AG04450 (cell line): ENCODE measurements at places on chromosomes 11 and 22.

GRCh38 chr11:101474666-101475065, 109.1 kb downstream of the TRPC6 start:
- no peak for DNase-seq

DNA sequence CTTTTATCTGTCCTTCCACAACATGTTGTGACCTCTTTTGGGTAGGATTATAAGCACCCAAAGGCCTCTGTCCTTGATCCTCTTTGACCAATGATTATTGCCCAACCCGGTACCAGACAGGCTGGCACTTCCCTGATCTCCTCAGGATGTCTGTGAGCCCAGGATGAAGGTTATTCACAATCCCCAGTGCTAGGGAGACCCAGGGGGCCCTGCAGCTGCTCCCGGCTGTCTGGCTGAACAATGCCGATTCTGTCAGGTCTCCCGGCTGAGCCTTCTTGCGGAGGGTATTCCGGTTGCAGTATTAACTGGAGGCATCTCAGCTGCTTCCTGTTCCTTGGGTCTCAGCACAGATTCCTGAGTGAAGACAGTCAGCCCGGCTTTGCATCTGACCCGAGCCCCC, 71.2 kb upstream of the CDON start:
- DNase-seq = no peak

- DNase-seq = no peak
Observed at GRCh38 chr11:65078151-65078550, 5.7 kb downstream of the CDCA5 start.

- DNase-seq = no peak
Observed at GRCh38 chr11:110373051-110373702, 56.6 kb upstream of the FDX1 start.

DNA sequence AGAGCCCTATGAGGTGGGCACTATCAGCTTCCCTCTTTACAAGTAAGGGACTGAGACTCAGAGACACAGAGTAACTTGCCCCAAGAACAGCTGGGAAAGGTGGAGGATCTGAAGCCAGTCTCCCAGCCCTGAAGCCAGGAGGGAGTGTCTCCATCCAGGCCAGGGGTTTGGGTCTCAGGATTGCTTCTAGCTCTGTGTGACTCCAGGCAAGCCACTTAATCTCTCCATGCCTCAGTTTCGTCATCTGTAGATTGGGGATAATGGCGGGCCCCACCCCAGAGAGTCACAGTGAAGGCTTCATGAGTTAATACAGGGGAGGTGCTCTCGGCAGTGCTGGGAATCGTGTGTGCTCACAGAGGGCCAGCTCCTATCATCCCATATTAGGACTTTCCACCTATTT, 10.5 kb downstream of the MAP4K2 start:
- no peak for DNase-seq

DNA sequence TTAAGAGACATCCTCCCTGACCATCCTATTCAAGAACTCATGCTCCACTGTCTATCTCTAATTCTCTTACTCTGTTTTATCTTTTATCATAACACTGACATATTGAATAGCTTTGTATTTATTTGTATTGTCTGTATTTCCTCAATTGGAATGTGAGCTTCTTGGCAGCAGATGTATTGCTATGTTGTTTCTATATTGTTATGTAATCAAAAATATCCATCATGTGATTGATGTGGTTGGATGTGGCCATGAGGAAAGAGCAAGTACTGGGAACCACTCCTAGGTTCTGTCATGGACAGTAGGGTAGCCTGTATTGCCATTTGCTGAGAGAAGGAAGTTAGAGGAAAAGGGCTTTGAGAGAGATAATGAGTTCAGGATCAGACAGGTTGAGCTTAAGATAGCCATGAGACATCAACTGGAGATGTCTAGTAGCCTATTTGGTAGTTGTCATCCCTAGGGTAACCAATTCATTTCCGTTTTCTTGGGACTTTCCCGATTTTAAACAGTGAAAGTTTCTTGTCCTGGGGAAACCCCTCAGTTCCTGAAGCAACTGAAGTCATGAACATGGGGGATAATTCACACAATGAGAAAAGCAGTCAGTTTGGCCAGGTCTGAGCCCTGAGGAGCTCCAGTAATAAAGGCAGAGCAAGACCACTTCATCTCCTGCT, 404.5 kb downstream of the INSC start:
- DNase-seq = no peak

GRCh38 chr11:2580571-2581001, 119.2 kb downstream of the KCNQ1OT1 start:
- DNase-seq = no peak

DNA sequence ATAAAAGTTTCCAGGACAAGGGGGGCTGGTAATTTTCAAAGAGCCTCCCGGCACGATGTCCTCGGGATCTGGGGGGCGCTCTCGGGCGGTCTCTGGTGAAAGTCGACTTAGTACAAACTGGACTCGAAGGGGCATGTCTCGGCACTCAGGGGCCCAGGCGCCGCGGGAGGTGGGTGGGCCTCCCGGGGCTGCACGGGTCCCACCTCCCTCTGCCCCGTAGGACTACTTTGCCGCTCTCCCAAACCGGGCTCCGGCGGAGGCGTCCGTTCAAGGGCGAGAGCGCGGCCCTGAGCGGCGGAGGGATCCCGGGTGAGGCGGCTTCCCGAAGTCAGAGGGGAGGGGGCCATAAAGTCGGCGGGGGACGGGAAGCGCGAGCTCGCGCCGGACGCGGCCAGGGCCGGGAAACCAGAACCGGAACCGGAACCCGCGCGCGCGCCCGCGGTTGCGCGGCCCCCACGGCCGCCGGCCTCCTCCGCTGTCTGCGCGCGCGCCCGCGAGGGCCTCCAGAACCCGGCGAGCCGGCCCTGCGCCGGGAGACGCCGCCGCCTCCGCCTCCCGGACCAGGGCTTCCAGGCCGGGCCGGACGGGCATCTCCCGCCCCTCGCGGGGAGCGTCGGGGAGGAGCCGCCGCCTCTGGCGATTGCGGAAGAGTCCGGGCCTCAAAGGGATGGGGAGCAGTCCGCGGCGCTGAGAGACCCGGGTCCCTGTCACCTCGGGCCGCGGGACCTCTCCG, at the start of gene ARHGEF12:
ARHGEF12 (plus strand) TSS at position 506 of the 733 bp plus-strand sequence. CDS start 831 bp downstream, outside the sequence.
- peak; percentile 97 for DNase-seq

DNA sequence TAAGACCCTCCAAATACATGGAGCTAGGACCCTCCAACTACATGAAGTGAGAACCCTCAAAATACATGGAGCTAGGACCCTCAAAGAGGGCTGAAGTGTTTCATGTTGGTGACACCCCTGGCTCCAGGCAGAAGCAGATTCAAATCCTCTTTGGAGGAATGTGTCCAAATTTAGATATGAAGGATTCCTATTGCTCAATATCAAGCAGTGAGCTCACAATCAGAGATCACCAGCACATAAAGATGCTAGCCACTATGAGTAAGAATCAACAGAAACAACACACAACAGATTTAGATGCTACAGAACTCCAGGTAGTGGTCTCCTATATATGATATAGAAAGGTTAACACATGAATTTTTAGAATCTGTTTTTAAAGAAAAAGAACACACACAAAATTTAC, 11.2 kb upstream of the RAB3IL1 start:
- no peak for DNase-seq

DNA sequence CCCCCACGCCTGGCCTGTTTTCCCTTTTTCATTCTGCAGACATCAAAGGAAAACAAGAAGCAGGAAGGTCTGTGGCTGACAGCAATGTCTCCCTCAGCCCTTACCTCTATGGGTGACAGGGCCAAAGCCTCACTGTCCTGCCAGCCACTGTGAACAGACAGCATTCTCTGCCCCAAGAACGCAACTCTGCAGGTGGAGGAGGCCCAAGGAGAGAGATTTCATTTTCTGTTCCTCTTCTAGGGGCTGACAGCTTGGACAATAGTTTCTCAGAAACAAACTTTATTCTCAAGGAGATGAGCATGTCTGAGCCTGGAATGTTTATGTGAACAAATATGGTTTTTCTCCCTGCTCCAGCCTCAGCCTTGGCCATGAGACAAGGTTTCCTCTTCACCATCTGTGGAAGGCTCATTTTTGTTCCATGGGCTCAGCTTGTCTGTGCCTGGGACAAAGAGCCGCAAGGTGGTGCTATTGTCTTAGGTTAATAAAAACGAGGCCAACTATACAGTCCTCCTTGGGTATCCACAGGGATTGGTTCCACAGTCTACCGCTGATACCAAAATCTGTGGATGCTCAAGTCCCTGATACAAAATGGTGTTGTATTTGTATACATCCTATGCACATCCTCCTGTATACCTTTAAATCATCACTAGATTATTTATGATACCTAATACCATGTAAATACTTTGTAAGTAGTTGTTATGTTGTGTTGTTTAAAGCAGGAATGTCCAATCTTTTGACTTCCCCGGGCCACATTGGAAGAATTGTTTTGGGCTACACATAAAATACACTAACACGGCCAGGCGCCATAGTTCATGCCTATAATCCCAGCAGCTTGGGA, 5.8 kb downstream of the PIWIL3 start:
- peak; percentile 32 for DNase-seq

- no peak for DNase-seq
Observed at GRCh38 chr11:119897046-119897440, 168.0 kb upstream of the NECTIN1 start.

DNA sequence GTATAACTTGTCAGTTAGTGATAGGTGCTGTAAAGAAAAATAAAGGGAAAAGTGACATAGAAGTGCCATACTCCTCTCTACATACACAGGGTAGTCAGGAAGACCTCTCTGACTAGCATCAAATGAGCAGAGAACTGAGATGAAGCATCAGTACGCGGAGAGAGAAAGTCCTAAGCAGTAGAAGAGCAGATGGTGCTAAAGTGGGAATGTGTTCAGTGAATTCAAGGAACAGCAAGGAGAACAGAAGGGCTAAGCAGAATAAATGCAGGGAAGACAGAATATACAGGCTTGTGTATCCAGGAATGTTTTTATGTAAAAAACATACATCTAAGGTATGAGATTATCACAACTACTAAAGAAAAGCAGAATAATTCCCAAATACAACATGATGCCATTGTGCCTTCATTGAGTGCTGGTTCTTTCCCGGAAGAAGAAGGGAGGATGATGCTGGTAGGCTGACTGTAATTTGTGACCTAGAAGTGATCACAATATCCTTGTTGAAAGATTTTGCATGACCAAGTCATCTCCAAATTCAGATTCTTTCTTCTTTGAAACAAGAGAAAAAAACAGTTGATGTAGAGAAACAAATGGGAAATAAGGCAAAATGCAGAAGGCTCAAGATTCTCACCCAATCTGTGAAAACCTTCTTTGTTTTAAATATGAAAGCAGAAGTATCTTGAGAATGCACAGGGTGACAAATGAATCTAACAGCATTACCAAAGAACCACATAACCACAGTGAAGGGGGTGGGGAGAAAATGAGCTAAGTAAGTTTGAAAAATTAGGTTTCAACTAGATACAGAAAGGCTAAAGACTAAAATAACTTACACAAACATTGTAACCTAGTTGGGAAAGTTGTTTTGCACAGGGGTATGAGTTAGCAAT, 20.5 kb downstream of the MRE11 start:
- no peak for DNase-seq

- DNase-seq = no peak
Observed at GRCh38 chr22:32509045-32509444, 34.4 kb downstream of the FBXO7 start.

- no peak for DNase-seq
Observed at GRCh38 chr22:27554106-27554811, 247.3 kb downstream of the MN1 start.

GRCh38 chr11:88064097-88064705, 111.0 kb downstream of the RAB38 start:
- no peak for DNase-seq

- no peak for DNase-seq
Observed at GRCh38 chr22:38578505-38578904, 8.5 kb upstream of the DMC1 start.

GRCh38 chr11:129866311-129866710, 29.1 kb downstream of the NFRKB start:
- DNase-seq = no peak

GRCh38 chr22:28911777-28912669, 28.7 kb downstream of the ZNRF3 start:
- DNase-seq = peak; percentile 39

- DNase-seq = no peak
Observed at GRCh38 chr11:128830290-128831173, 36.6 kb downstream of the KCNJ1 start.

DNA sequence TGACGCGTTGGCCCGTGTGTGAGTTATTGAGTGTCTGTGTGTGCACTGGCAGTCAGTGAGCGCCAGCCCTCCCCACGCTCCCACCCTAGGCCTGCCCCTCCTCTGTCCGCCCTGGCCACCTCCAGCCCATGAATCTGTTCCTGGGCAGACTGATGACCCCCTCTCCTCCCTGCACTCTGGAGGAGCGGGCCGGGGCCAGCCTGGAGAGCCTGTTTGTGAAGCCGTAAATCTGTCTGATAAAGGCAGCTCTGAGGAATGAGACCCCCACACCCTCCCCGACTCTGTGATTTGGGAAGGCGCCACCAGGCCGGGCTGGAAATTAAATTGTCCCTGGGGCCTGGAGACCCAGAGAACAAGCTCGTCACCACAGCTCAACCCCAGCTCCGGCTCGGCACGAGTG, 8.6 kb downstream of the TSSC4 start:
- no peak for DNase-seq

DNA sequence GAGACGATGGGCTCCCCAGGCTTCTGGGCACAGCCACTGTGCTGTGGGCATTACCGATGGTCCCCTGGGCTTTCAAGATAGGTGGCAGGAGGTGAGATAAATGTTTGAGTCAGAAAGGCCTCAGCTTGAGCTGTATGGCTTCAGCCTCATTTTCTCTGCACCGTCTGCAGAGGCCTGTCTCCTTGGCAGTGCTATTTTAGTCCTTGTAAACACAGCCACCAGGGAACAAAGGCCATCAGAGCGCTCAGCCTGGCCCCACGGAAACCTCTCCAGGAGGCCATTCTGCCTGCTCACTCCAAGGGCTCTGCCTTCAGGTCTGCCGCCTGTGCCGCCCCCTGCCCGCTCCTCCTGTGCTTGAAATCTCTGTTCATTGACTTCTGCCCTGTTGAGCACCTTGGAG, 1424.9 kb downstream of the TBC1D22A start:
- DNase-seq = no peak

- DNase-seq = no peak
Observed at GRCh38 chr11:35073691-35074419, 65.1 kb upstream of the CD44 start.

GRCh38 chr22:46012182-46012880, 35.4 kb upstream of the WNT7B start:
- no peak for DNase-seq

GRCh38 chr22:27845644-27846043, 44.1 kb upstream of the MN1 start:
- DNase-seq = no peak

GRCh38 chr11:297586-298405, 1.5 kb downstream of the IFITM5 start:
- no peak for DNase-seq

DNA sequence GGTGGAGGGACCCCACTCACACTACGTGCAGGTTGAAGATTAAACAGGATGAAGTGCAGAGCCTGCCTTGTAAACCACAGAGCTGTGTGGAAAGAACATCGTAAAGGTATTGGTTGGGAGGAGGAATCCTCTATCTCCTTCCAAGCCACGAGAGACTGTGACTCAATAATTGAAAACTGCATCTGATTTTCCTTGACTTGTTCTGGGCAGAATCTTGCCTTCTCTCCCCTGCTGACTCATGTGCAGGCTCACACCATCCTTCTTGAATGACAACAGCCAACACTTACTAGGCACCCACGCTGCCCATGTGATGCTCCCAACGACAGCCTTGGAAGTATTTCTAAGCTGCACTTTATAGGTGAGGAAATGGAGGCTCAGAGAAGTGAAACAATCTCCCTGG, 563.0 kb downstream of the MIAT start:
- DNase-seq = peak; percentile 46

- no peak for DNase-seq
Observed at GRCh38 chr22:43455846-43456245, 44.0 kb downstream of the MPPED1 start.
